ENCODE measurements at places on chromosomes 2 and 18.

GRCh38 chr18:51248685-51249084 lies 51.2 kb upstream of the MEX3C start:
- no peak for DNase-seq

DNA sequence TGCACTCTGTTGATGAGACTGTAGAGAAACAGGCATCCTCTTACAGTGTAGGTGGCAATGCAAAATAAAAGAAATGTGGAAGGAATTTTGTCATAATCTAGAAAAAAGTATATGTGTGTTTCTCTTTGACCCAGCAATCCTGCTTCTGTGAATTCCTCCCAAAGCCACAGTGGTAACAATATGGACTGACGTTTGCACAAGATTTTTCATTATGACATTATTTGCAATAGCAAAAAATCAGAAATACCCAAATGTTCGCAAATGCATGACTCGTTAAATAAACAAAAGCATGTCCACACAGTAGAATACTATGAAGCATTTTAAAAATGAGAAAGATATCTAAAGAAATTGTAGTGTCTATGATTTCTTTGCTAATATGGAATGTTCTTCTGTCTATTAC lies 255.2 kb upstream of the NRP2 start:
- peak; percentile 13 for DNase-seq

DNA sequence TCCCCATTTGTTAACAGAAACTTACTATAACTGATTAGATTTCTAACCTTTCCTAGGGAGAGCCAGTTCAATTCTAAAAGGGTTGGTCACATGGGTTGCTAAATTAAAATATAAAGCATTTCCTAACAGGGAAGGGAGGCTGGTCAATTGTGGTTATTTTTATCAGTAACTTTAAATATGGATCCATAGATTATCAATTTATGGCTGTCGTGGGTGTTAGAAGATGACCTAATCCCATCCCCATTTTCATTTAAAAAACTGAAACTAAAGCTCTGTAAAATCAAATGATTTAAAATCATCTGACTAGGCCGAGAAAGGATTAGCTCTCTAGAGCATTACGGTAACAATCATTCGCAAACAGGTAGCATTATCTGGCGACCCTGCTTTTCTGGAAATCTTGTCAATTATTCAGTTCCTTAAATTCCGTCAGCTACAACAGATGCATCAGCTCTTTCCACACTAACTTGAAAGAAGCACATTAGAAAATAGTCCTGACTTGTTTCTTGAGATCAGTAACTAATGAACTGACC lies 953 bp upstream of the HNRNPA3 start:
- no peak for DNase-seq

DNA sequence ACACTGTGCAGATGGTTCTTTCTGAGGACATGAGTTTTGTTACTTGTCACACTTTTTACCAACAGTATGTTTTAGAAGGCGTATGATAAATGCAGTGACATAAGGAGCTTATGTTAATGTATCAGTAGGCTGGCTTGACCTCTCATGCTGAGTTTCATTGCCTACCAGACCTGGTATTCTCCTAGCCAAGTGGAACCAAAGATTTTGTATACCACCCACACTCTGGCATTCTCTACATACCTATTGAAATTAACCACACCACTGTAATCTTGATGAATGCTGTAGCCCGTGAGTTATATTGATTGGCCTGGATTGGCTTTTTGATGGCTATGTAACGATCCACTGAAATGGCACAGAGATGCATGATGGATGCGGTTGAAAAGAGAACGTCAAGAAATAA lies 11.4 kb downstream of the HTR2B start:
- peak; percentile 28 for DNase-seq

GRCh38 chr2:19763731-19764130 lies 138.1 kb downstream of the TTC32 start:
- no peak for DNase-seq

DNA sequence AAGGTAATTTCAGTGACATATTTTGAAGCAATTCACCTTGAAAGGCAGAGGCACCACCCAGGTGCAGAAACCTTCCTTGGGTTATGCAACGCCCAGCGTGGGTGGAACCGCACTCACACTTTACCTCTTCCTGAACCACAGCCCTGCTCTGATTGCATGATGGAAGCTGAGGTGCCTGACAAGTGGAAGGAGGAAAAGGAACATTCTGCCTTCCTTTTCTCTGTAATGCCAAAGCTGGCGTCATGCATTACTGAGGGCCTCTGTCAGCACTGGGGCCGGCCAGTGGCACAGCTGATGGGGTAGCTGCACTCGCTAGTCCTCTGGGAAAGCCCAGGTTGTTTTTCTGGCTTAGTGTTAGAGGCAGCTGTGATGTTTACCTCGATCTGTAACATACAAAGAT lies 266.5 kb downstream of the NEDD4L start:
- peak; percentile 75 for DNase-seq

GRCh38 chr2:207772081-207772843 lies 2.6 kb upstream of the FZD5 start:
- peak; percentile 64 for DNase-seq

DNA sequence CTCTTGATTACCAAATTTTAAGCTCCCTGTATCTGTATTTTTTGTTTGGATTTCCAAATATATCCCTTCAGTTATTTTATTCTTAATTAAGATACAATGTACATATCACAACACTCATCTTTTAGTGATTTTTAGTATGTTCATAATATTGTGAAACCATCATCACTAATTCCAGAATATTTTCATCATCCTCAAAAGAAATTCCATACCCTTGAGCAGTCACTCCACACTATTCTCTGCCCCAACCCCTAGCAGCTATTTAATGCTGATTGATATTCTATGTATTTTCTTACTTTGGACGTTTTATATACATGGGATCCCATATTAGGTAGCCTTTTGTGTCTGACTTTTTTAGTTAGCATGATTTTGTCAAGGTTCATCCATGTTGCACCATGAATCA lies 127.4 kb upstream of the SLC8A1 start:
- DNase-seq = no peak

DNA sequence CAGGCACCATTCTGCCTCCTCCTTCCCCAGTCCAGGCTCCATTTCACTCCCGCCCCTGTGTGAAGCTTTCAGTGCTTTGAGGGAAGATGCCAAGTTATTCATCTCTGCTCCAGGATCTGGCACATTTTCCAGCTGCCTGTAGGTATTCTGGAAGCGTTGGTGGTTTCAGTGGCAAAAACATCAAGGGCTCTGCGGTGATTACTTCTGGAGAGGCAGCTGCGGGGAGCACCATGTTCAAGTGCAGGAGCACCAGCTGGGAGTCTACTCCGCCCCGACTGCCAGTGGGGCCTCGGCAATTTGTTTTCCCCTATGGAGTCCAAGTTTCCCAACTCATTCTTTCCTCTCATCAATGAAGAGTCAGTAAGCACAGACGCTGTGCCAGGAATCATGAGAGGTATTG lies 211.7 kb downstream of the CLIP4 start:
- DNase-seq = peak; percentile 73

All from astrocyte of the hippocampus (primary cell).